ENCODE measurements at places on chromosomes 12 and 14.

DNA sequence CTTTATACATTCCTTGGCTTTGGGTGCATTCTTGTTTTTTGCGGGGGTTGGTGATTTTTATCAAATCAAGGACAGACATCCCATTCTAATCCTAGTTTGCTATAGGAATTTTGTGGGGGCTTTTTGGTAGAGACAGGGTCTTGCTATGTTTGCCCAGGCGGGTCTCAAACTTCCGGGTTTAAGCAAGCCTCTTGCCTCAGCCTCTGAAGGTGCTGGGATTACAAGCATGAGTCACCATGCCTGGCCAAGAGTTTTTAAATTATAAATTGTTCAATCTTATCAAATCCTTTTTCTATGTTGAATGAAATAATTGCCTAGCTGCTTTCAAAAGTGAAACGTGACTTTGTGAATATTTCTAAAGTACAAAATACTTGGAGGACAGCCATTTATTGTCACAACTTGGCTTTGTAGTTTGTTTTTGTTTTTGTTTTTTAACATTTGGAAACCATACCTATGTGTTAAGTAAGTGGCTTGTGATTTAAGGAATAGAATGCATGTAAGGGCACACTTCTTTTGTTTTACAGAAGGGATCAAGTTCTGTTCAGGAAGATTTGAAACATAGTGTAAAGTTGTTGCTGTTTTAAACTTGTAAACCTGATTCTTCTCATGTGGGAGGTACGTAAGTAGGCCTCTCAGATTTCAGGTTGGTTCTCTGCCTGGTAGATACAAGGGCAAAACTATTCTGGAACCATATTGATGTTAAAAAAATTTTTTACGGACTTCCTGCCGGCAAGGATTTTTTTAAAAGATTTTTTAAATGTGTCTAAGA is 13.4 kb downstream of the MARK3 start:
- no peak for DNase-seq

DNA sequence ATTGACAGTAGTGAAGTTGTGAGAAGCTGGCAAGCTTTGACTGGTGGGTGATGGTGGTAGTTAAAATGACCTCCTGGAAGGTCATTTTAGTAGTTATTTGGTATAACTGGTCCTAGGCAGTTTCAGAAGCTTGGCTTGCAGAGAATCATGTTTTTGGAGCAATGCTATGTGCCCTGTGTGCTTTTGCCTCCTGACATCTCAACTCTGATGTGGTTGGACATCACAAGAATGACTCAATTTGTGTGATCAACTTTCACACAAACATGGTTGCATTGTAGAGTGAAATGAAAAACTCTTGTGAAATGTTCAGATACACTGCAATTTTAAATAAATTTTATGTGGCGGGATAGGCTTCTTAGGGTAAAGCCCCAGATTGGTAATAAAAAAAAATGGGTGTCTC is 8.3 kb upstream of the ABCD2 start:
- no peak for DNase-seq

GRCh38 chr12:132222096-132222807 is 78.0 kb downstream of the NOC4L start:
- peak; percentile 38 for DNase-seq

- DNase-seq, result peak; percentile 54
Measured at GRCh38 chr12:122834104-122834920, 945 bp upstream of the HIP1R start.

DNA sequence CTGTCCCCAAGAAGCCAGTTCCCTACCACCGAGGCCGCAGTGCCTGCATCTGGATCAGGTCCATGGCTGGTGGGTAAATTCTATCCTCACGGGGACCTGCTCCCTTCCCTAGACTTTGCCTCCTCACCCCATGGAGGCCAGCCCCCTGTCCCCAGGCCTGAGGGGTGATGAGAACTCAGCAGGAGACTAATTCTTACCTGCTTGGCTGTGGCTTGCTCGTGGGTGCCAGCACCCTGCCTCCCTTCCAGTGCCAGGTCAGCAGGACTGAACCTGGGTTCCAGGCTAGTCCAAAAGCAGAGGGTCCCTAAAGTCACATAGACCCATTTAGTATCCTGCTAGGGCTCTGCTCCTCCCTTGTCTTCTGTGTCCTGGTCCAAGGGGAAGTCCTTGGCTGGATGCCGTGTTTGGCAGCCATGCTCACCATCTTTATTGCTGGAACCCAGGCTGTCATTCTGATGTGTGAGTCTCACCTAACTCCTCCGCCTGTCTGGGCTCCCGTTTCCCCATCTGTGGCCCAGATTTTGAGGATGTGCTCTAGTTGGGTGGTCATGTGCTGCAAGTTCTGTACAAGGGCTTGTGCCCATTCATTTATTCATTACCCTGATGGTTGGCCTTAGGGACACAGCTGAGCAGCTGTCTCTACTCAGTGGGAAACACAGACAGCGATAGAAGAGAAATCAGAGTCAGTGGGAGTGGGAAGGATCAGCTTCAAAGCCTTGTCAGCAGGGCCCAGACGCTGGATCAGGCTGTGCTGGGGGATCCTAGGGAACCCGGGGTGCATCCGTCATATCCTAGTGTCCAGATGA is 949 bp downstream of the PLBD2 start:
- DNase-seq, result peak; percentile 58

Measured in AG08395 (cell line).